T-helper 17 cell (primary cell): ENCODE measurements at places on chromosomes 4 and X. TPM values are rescaled to one million over a fixed set of nuclear protein-coding genes. Genes with fewer than 3 reads are reported as not detected.

STATH gene
- not detected for total RNA-seq

HS6ST2 gene
- total RNA-seq = not detected

DNA sequence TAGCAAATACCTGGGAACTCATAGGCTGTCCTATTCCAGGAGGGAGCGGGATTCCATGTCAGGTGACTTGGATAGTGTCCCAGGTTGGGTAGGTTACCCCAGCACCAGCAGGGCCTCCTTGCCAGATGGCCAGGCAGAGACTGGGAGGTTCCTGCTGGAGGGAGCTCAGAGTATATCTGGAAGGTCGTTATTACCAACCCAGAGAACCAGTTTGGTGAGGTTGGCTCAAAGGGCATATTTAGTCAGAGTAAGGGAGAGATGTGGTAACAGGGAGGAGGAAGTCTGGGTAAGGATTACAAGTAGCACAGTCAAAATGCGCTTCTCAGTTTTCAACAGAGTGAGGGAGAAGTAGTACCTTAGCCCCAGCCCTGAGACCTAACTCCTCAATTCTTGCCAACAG is 53.3 kb upstream of the LNX1 start:
- H3K27me3 ChIP-seq = peaks cover 5% of the 10 kb centered on the region
- H3K27ac ChIP-seq = no peak overlapping the region
- no peak for DNase-seq
- no peaks in the 10 kb centered on the region for H3K36me3 ChIP-seq
- no peak overlapping the region for H3K4me3 ChIP-seq
- H3K4me1 ChIP-seq = no peaks in the 10 kb centered on the region

- no peak overlapping the region for H3K27ac ChIP-seq
- no peaks in the 10 kb centered on the region for H3K27me3 ChIP-seq
- peak; percentile 7 for DNase-seq
- no peak overlapping the region for H3K4me3 ChIP-seq
These were observed 9.6 kb downstream of the CTBP1 start for GRCh38 chr4:1239141-1239949.

DNA sequence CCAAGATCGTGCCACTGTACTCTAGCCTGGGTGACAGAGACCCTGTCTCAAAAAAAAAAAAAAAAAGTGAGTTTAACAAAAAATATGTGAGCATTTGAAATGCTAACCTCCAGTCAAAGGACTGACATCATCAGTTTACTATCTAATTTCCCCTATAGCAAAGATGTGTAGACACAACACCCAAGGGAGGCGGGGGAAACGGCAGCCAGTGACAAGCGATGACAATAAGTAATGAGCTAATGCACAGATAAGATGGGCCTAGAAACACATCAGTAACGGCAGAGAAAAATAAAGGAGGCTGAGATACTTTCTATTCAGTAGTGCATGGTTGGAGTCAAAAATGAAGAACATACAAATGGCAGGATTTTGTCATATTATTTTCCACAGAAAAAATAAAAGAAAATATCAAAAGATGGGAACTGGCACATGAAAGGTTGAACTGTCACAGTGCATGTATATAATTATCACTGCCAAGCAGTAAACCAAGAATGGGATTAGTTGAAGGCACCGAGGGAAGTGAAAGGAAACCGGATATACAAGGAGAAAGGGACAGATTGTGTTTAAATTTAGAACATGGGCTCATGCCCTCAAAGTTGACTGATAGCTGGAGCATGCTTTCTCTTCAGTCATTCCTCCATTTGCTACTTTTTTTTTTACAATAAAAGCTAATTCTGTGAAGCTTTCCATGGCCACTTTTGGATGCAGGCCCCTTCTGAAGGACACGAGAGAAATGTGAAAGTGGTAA is 41.8 kb downstream of the IGFBP7 start:
- H3K4me1 ChIP-seq = no peaks in the 10 kb centered on the region
- no peak for DNase-seq
- H3K27me3 ChIP-seq = peaks cover 15% of the 10 kb centered on the region
- no peak overlapping the region for H3K27ac ChIP-seq
- no peaks in the 10 kb centered on the region for H3K36me3 ChIP-seq
- H3K4me3 ChIP-seq = no peak overlapping the region

GRCh38 chr4:39976945-39977488 is 694 bp downstream of the PDS5A start:
- peak overlapping the region; percentile 88 for H3K27ac ChIP-seq
- peak overlapping the region; percentile 87 for H3K4me3 ChIP-seq
- peaks cover 2% of the 10 kb centered on the region for H3K36me3 ChIP-seq

GRCh38 chr4:25449270-25449669 is 72.2 kb downstream of the ANAPC4 start:
- H3K4me3 ChIP-seq = no peak overlapping the region
- DNase-seq = no peak

DNA sequence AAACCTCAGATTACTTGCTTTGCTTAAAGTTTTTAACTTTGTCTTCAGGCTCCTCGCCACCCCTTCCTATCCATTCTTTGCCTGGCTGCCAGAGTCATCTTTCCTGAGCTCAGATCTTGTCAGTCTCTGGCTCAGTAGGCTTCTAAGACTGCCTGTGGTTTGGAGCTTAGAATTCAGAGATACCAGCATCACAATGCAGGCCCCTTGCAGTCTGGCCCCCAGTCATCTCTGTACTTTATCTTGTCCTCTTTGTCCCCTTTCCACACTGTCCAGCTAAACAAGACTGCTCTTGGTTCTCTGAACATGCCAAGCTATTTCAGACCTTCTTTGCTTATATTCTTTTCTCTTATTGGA is 3.0 kb downstream of the KIAA0232 start:
- peaks cover 6% of the 10 kb centered on the region for H3K36me3 ChIP-seq
- no peak overlapping the region for H3K27ac ChIP-seq
- H3K4me3 ChIP-seq = no peak overlapping the region
- H3K27me3 ChIP-seq = no peaks in the 10 kb centered on the region
- DNase-seq = no peak

DNA sequence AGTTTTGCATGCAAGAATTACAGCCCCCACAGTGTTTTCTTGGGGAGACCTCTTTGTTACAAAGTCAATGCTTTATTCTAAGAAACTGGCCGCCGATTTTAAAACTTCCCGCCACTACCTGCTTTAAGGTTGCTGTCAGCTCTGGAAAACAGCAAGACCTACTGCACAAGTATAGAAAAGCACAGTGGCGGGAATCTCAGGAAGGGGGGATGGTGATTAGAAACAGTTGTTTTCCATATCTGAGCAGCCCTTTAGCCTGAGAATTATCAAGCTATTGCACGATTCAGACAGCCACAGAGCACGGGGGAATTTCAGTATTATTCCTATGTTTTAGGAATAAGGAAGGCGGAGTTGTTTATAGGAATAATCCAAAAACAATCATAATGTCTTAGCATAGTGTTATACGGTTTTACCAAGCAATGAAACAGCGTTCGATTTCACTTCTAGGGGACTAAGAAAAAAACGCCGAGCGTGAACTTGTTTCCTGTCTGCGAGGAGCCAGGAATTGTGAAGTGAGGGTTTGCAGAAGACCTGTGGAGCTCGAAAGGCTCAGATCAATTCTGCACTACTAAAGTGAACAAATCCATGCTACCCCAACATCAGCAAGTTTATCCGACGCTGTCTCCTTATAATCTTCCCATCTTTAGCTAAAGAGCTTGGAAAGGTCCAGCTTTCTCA is 81.3 kb downstream of the HMGN5 start:
- H3K27ac ChIP-seq = peak overlapping the region; percentile 93
- peak overlapping the region; percentile 99 for H3K4me3 ChIP-seq
- no peaks in the 10 kb centered on the region for H3K27me3 ChIP-seq
- H3K36me3 ChIP-seq = no peaks in the 10 kb centered on the region

- no peak for DNase-seq
- H3K27me3 ChIP-seq = no peaks in the 10 kb centered on the region
- H3K27ac ChIP-seq = no peak overlapping the region
- H3K4me1 ChIP-seq = no peaks in the 10 kb centered on the region
These were observed 195.8 kb downstream of the PDGFC start for GRCh38 chr4:156775813-156776212.

- DNase-seq = no peak
- H3K27me3 ChIP-seq = peaks cover 9% of the 10 kb centered on the region
- peaks cover 2% of the 10 kb centered on the region for H3K4me1 ChIP-seq
- H3K4me3 ChIP-seq = no peak overlapping the region
These were observed 64.5 kb upstream of the PRSS12 start for GRCh38 chr4:118417325-118417724.
